ENCODE measurements at places on chromosomes 1 and 21.

DNA sequence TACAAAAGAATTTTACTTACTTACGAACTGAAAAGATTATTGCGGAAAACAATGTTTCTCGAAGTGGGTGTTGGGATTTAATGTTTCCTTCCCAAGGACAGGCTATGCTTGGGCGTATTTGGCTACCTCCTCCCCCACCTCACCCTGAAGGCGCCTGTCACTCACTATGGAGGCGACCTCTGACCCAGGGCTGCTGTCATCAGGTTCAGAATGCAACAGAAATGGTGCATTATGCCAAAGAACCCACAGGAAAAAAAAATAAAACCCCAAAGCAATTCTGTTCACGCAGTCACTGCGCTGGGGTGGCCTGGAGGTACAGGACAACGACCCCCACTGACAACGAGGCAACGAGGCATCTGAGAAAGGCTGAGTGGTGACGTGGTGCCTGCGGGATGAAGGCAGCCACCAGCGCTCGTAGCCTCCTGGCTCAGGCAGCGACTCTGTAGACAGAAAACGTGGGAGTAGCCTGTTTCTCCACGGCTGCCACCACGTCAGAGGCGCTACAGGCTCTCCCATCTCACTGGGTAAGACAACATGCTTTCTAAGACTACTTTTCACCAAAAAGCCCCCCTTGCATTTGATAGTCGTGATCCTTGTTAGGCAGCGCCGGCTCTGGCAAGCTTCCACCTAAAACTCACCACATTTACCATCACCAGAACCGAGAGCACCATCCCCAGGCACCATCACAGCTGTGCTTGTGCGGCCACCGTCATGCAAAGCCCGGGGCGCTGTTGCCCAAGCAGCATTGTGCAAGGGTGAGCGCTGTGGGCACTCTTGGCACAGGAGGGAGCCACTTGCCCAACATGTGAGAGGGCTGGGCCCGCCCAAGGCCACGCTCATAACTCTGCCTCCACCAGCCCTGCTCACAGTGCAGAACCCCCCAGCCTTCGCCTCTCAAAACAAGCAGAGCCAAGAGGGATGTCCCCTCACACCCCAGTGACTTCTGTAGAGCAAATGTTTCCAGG, 14.3 kb downstream of the NADK start:
- no peak for DNase-seq

DNA sequence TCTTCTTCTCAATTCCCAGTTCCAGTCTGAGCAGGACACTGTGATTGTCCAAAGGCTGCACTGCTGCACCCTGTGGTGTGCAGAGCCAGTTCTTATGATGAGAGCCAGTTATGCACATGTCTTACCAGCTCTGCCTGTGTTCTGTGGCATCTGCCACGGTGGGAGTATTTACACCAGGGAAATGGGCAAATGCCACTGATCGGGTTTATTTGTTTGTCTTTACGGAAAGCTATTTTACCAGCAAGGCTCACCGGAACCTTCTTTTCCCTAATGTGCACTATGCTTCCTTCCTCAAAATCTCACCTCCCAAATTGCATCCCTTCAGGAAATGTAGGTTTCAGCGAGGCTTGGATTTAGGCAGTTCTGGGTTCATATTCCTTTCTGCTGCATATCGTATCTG, 49.0 kb downstream of the EVA1C start:
- DNase-seq, result no peak

DNA sequence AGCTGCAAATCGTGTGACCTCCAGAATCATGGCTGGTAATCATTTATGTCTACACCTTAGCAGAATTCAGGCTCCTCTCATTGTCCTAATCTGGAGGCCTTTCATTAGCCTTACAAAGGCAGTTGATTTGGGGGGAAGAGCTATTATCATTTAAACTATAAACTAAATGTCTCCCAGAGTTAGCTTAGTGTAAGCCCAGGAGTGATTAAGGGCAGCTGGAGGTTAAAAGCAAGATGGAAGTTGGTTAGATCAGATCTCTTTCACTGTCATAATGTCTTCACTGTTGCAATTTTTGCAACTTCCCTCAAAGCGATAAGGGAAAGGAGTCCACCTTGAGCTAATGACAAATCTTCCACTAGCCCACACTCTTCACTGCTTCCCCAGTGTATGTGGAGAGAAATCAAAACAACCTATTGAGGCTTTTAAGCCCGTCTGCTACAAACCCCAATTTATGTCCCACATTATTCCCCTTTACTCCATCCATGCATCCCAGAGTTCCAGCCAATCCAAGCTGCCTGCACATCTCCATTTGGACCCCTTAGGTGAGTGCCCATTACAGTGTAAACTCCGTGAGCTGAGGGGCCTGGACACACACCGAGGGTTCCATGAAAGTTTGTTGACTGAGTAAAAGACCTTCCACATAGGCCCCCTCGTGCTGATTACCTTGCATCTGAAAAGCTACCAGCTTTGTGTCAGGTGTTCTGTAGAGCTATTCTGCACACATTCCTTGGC, 61.5 kb upstream of the KLHDC7A start:
- no peak for DNase-seq

- no peak for DNase-seq
Observed at GRCh38 chr1:62654744-62655143, 33.4 kb downstream of the DOCK7 start.

DNA sequence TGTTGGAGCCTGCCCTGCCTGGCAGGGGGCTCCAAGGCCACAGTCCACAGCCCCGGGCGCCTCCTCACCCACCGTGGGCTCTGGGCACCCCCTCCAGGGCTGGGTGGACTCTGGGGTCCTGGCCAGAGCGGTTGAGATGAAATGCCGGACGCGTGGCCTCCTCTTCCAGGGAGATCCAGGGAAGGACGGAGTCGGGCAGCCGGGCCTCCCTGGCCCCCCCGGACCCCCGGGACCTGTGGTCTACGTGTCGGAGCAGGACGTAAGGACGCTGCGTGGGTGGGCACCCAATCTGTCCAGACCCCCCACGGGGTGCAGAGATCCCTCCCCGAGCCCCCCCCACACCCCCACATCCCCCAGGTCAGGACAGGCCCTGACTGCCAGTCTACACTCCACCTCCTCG, 51.2 kb downstream of the SLC19A1 start:
- no peak for DNase-seq

DNA sequence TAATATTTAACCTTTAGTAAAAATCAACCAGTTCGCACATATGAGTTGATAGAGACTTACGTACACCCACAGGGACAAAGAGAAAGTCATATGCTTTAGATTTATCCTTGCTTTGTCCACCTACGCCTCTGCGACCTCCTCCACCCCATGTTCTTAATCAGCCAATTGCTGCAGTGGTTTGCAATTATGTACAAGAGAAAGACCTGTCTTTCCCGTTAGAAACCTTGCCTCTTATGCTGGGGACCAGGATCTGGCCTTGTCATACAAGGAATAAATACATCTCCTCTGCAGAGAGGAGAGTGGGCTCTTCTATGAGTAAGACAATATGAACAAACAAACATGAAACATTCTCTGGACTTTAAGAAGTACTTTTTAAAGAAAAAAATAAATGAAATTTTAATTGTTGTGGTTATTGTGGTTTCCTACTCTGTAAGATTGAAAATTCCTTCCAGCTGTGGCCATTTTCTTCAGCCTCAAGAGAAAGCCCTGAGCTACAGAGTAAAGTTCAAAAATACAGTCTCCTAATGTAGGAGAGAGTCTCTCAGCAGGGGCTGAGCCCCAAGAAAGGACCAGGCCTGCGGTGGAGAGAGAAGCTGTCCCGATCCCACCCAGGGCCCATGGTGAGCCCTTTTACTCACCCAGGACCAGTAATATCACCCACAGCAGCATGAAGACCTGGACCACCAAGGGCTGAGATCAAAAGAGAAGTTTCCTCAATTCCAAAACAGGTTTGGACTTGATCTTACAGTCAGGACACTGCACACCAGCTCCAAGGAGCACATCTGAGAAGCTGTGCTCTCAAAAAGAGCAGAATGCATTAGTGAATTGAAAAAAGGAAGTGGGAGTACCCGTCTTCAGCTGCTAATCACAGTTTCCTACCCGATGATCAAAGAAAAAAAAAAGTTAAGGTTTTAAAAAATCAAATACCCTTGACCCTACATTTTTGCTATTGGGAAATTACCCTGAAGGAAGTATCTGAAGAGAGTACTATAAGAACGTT, at the start of gene FCRL5:
TSS of gene FCRL5 (minus strand) at position 822 of the 1,000 bp plus-strand sequence. CDS start at position 669, 153 bp downstream.
- DNase-seq, result no peak

DNA sequence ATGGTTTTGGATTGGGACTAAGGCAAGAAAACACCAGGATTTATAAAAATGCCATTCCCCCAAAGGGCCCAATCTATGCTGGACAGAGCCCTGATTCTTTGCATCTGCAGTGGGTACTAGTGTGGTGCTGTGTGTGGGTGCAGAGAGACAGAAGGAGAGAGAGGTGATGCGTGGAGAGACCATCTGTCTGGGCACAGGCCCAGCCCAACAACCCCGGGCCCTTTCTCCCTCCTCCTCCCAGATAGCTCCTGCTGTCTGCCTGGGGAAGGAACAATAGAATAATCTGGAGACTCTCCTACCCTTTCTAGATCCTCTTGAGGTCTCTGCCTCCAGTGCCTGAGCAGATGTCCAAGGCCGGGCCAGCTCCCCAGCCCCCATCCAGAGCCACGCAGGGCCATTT, 15.1 kb downstream of the KIAA1614 start:
- DNase-seq, result no peak

GRCh38 chr1:193222056-193222615, 35.7 kb upstream of the B3GALT2 start:
- DNase-seq, result no peak

All from activated CD8-positive, alpha-beta memory T cell treated with anti-CD3 and anti-CD28 coated beads for 4 hours (primary cell).